Brain microvascular endothelial cell (primary cell): ENCODE measurements at places on chromosomes 13 and 19.

- no peak for DNase-seq
Measured at GRCh38 chr19:10268071-10268470, 2.8 kb upstream of the ICAM1 start.

DNA sequence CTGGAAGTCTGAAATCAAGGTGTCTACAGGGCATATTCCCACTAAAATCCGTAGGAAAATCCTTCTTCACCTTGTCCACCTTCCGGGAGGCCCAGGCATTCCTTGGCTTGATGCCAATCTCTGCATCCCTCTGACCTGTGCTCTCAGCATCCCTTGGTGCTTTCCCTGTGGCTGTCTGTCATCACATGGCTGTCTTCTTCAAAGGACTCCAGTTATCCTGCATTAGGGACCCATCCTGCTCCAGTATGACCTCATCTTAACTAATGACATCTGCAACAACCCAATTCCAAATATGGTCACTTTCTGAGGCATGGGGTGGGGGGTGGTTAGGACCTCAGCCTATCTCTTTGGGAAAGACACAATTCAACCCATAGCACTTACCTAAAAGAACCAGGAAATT lies 423.8 kb downstream of the IRS2 start:
- DNase-seq = no peak

- no peak for DNase-seq
Measured at GRCh38 chr19:3045191-3045590, 16.1 kb upstream of the TLE2 start.

DNA sequence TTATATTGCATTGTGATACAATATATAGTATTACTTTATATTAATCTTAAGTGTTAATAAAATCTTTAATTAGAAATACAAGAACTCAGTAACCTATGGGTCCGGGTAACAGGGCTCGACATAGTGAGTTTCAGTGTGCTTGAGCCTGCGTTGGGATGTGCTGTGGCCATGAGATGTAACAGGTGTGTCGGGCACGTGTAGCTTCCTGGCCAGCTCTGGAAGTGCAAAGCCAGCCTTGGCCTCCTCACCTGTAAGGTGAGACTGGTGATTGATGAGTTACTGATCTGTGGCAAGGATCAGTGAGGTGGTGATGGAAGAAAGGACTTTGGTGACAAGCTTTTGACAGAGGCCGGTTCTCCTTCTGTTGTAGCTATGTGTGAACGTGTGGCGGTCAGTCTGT lies 19.2 kb downstream of the ATP4B start:
- DNase-seq = no peak

- peak; percentile 93 for DNase-seq
Measured at GRCh38 chr19:58182577-58182988, 278 bp upstream of the ZNF274 start.
